ENCODE measurements at places on chromosomes 12 and 14.

- no peak for DNase-seq
Observed at GRCh38 chr12:98803468-98804209, 158.5 kb downstream of the APAF1 start.

DNA sequence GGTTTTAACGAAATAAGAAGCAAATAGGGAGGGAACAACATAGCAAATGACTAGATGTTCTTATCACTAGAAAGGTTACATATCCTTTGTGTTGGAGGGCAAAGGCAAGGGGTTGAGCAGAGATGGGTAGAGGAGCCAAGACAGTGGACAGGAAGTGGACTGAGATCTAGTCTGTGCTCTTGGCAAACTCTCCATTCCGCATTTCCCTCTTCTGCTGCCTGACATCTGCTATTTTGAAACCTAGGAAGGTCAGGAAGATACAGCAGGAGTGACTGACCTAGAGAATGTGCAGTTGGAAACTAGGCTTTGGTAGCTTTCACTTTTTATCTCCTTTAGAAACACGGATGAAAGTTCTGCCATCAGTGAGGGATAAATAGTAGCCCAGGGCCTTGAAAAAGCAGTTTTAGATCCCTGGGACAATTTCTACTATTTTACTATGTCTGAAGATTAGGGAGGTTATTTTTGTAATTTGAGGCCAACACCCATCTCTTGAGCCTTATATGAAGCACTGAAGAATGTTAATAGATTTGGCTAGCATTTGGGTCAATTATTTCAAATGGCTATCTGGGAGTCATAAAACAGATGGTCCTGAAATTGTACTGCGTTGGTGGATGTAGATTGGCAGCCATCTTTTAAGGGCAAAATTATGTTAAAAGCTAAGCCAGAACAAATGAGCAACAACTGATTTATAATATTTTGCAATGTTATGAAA is 410.3 kb downstream of the PCNX1 start:
- DNase-seq, result no peak

DNA sequence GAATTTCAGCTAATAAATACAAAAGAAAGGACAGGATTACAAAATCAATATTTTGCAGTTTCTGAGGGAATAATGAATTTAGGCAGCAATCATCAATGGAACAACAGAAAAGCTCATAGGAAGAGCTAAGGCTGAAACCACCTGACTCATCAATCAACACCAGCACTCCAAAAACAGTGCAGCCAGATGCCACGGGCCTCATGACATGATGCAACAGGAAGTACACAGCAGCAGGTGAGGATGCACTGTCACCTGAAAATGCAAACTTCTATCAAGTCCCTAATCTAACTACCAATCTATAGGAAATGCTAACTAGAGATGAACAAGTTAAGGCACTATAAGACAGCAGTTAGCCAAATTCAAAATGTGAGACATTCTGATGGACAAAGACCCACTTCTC is 21.7 kb downstream of the GNS start:
- DNase-seq, result no peak

- DNase-seq, result no peak
Observed at GRCh38 chr12:120119271-120119973, 2.9 kb upstream of the RAB35 start.

DNA sequence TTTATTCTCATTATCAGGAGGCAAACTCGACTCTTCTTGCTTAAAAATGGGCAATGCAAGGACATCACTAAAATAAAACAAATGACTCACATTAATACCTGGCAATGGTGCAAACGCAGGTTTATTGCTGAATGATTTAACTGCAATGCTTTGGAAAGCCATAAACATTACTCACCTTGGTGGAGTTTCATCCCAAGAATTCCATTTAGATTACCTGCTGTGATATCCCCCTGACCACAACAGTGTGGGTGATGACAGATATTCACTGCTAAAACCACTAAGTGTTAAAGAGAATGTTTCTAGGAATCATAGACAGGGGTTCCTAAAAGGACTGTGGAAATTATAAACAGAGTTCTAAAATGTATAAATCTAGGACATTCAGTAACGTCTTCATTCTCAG is 35.3 kb upstream of the CSRNP2 start:
- DNase-seq, result no peak

- DNase-seq, result no peak
Observed at GRCh38 chr12:5582541-5582940, 150.6 kb downstream of the NTF3 start.

DNA sequence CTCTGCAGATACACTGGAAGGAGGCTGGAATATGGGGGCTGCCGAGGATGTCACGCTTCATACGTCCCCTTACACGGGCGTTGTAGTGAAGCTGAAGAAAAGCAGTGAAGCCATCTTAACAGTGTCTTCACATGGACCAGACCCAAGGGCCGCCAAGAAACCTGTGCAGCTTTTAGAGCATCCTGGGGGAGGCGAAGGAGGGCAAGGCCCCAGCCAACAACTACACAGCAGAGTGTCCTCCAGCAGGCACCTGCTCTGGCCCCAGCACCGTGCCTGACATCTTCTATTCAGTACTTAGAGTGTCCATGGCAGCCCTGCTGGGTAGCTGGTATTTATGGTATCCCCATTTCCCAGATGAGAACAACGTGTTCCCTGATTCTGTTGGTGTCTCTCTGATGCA is 48.9 kb upstream of the RIN3 start:
- DNase-seq, result no peak
